ENCODE measurements at places on chromosomes 7 and 10. TPM values are rescaled to one million over a fixed set of nuclear protein-coding genes. Genes with fewer than 3 reads are reported as not detected.
A peak's percentile ranks its signal among the peaks of the same experiment; 100 is the strongest.

The SCIN gene
- 0.08 TPM for polyA plus RNA-seq

The MKX gene
- 1.3 TPM for polyA plus RNA-seq

The OR2A42 gene
- polyA plus RNA-seq: 0.02 TPM

The H2BK1 gene
- polyA plus RNA-seq: not detected

DNA sequence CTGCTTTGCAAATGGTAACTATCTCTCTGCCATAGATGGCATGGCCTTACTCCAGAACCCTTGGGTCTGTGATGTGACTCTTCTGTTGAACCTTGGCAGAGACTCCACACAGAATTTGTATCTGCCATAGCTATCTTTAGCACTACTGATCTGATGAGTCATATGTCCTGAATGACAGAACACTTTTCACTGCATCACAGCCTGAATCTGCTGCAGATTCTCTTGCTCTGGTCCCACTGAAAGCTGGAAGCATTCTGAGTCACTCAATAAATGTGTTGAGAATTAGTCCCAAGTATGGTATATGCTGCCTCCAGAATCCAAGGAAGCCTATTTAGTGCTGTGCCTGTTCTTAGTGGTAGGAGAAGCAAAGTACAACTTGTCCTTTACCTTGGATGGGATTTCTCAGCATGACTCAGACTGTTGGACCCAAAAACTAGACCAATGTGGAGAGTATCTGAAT is 39.5 kb upstream of the ANKRD1 start:
- peak; percentile 89 for DNase-seq

DNA sequence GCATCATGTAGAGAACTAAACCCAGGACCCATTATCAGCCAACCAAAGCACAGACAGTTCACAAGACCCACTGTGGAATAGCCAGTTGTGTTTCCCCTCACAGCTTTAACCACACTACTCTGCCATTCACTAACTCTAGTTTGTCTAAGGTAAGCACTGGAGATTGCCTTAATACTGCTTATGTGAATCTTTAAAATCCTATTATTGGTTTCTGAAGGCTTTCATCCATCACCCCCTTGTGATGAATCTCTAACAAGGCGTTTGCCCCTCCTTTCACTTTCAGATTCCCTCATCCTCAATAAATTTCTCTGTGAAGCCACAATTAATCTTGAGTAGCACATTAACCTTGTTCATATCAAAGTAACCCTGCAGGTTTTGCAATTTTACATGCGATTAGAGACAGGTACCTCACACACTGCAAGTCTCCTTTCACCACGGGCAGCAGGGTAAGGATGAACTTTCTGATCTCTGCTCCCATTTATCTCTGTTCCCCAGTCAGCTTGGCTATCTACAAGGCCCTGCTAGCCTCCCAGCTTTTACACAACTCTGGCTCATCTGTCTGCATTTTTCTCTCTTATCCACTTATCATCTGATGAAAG is 785.6 kb downstream of the REEP3 start:
- DNase-seq: no peak

The UPK3BL2 gene
- polyA plus RNA-seq: 1.9 TPM

DNA sequence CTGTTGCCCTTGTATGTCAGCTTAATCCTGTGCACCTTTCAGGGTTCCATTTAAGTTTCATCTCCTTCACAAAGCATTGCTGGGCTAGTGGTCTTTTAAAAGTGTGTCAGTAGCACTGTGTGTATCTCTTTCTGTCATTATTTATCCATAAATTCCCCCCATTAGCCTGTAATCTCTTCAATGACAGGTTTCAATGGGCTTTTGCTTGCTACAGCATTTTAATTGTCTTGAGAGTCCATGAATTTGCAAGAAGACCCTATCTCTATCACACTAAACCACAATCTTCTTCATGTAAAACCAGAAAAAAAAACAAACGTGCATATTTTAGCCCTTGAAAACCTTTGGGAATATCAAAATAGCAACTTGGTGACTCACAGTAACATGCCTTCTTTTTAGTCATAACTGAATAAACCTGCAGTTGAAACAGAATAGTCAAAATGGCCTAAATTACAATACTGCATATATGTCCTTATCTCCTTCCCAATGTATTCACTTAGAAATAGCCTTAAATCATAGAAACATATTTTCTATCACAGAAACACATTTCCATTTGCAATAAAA is 118.6 kb downstream of the PON1 start:
- DNase-seq: peak; percentile 91

GRCh38 chr7:150382123-150382843 is 3.2 kb downstream of the ZNF775 start:
- no peak for DNase-seq

The LRRN3 gene
- polyA plus RNA-seq: 4.4 TPM

The CALML5 gene
- not detected for polyA plus RNA-seq

DNA sequence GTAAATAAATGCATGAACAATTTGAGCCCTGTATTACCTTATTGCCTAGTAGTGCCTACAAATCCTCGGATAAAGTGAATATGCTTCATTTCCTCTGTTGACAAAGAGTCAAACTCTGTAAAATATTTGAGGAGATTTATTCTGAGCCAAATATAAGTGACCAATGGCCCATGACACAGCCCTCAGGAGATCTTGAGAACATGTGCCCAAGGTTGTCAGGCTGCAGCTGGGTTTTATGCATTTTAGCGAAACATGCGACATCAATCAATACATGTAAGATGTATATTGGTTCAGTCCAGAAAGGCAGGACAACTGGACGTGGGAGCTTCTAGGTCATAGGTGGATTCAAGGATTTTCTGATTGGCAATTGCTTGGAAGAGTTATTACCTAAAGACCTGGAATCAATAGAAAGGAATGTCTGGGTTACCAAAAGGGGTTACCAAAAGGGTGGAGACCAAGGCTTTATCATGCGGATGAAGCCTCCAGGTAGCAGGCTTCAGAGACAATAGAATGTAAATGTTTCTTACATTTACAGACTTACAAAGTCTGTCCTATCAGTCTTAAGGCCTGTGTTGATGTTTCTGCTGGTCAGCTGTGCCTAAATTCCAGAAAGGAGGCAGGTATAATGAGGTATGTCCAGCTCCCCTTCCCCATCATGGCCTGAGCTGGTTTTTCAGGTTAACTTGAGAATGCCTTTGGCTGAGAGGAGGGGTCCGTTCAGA is 220.1 kb upstream of the FZD1 start:
- DNase-seq: no peak

DNA sequence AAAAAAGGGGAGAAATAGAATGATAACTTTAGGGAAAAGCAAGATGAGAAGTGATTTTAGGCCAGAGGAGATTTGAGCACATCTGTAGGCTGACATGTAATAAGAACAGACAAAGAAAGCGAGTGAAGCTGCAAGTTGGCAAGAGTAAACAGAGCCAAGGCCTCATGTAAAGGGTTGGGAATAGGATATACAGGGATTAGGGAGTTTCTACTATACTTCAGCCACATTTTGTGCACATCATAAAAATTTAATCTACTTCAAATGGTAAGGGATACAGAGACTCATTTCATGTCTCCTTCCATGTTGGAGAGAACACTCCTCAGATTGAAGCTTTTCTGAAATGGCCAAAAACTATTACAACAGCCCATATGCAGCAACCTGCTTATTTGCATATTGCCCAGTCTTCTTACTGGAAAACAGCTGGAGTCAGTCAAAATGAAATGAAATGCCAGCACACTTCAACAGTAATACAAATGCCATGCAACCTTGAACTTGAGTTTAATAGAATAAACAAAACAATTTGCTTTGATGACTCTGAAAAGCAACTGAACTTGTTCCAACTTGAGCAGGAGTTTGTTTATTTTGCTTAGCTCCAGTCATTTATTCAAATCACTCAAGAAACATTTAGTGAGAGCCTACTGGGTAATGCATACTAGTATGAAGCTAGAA is 49.9 kb downstream of the NRCAM start:
- peak; percentile 62 for DNase-seq

The SGPL1 gene
- 16.1 TPM for polyA plus RNA-seq
